ENCODE measurements at places on chromosomes 3 and 15. TPM values are rescaled to one million over a fixed set of nuclear protein-coding genes. Genes with fewer than 3 reads are reported as not detected.

Gene ARRDC4
- 16.2 TPM for total RNA-seq

Gene NPAP1
- total RNA-seq = 0.51 TPM

Gene ONECUT1
- total RNA-seq = 0.18 TPM

Gene CHRNB4
- total RNA-seq = 2.2 TPM

Gene CILP
- 0.95 TPM for total RNA-seq

Gene SLC15A2
- total RNA-seq = 5.4 TPM

Gene FBXW12
- 0.51 TPM for total RNA-seq

Gene CYP1A2
- total RNA-seq = 0.09 TPM

Gene NME9
- total RNA-seq = 1.1 TPM

Gene CFAP92
- total RNA-seq = 1.1 TPM

Gene LINS1
- total RNA-seq = 17.0 TPM

Gene DZIP1L
- 26.5 TPM for total RNA-seq

Gene CHRD
- 6.4 TPM for total RNA-seq

DNA sequence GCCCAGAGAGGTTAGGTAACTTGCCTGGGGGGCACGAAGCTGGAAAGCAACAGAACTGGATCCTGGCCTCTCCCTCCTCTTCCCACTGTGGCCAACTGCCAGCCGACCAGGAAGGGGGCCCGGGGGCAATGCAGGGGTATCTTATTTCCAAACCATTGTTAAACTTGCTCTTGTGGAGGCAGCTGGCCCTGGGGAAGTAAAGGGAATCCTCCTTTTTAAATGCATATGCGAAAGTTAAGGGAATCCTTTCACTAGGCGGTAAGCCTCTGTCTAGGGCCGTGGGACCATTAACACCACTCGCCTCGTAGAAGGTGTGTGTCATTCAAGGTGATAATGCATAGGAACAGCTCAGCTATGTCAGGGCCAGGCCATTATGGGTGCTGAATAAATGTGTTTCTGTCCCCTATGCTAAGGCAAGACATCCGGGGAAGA, 68.6 kb downstream of the ST6GAL1 start:
- peaks cover 5% of the 10 kb centered on the region for H3K36me3 ChIP-seq
- H3K27me3 ChIP-seq = no peaks in the 10 kb centered on the region
- no peak overlapping the region for H3K27ac ChIP-seq
- no peak overlapping the region for H3K4me3 ChIP-seq

DNA sequence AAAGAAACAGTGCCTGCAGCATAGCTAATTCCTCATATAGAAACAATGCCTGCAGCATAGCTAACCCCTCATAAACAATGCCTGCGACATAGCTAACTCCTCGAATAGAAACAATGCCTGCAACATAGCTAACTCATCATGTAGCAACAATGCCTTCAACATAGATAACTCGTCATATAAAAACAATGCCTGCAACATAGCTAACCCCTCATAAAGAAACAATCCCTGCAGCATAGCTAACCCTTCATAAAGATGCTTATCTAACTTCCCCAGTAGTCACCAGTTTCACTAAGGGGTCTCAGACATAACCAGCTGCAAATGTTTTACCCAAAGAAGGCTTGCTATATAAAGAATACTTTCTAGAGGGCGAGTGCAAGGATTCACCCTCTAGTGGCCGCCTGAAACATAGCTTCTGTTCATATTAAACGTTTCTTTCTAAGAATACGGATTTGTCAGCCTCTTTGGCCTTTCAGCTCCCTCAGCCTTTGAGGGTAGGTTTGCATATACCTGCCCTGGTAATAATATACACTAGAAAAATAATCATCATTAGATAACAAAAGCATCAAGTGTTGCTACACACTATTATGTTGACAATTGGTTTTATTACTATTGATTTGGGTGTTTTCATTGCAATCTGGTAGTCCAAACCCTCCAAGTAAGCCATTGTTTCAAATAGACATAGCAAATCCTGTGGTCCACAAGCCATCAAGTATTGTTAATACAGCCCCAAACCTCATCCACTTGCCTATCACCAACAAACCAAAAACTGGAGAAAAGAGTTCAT, 44.4 kb upstream of the FAN1 start:
- H3K4me3 ChIP-seq = no peak overlapping the region
- H3K27ac ChIP-seq = no peak overlapping the region
- H3K36me3 ChIP-seq = no peaks in the 10 kb centered on the region
- no peak for DNase-seq
- no peaks in the 10 kb centered on the region for H3K27me3 ChIP-seq

DNA sequence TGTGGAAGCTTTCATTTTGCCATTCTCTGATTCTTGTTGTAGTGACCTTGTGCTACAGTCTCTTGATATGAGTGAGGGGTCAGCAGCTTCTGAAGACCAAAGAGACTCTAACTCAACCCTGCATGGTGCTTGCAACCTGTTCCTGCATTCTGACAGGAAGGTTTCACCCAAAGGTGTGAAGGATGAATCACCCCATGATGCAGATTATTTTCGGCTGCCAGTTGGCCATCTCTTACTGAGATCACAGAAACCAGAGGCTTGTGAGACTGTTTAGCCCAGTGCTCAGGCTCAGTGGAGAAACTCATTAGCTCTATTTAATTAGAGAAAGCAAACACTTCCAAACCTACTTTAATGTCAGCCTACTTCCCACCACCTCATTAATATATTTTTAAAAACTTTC, 29.2 kb upstream of the TPRG1 start:
- no peak for DNase-seq
- no peak overlapping the region for H3K27ac ChIP-seq
- no peak overlapping the region for H3K4me3 ChIP-seq
- no peaks in the 10 kb centered on the region for H3K27me3 ChIP-seq

- no peaks in the 10 kb centered on the region for H3K36me3 ChIP-seq
- peaks cover 21% of the 10 kb centered on the region for H3K27me3 ChIP-seq
- H3K27ac ChIP-seq = no peak overlapping the region
- no peaks in the 10 kb centered on the region for H3K4me1 ChIP-seq
- no peak overlapping the region for H3K4me3 ChIP-seq
- DNase-seq = no peak
These were observed 98.9 kb downstream of the RPLP1 start for GRCh38 chr15:69551391-69552056.

- H3K4me3 ChIP-seq = no peak overlapping the region
- H3K27me3 ChIP-seq = no peaks in the 10 kb centered on the region
- H3K4me1 ChIP-seq = peaks cover 8% of the 10 kb centered on the region
- peaks cover 18% of the 10 kb centered on the region for H3K36me3 ChIP-seq
- H3K27ac ChIP-seq = no peak overlapping the region
These were observed 121.0 kb upstream of the CDIN1 start for GRCh38 chr15:36458411-36458810.

- H3K4me3 ChIP-seq = no peak overlapping the region
- peaks cover 2% of the 10 kb centered on the region for H3K4me1 ChIP-seq
- H3K36me3 ChIP-seq = no peaks in the 10 kb centered on the region
- peak; percentile 39 for DNase-seq
- no peak overlapping the region for H3K27ac ChIP-seq
- H3K27me3 ChIP-seq = no peaks in the 10 kb centered on the region
These were observed 196.6 kb downstream of the GAP43 start for GRCh38 chr3:115819785-115820384.

- no peak for DNase-seq
- no peak overlapping the region for H3K4me3 ChIP-seq
- no peaks in the 10 kb centered on the region for H3K36me3 ChIP-seq
- H3K4me1 ChIP-seq = peaks cover 4% of the 10 kb centered on the region
- H3K27ac ChIP-seq = no peak overlapping the region
- H3K27me3 ChIP-seq = peaks cover 22% of the 10 kb centered on the region
These were observed 515.3 kb upstream of the CFAP20DC start for GRCh38 chr3:59565125-59565524.

- H3K27ac ChIP-seq = no peak overlapping the region
- no peaks in the 10 kb centered on the region for H3K27me3 ChIP-seq
- H3K4me1 ChIP-seq = peaks cover 24% of the 10 kb centered on the region
- DNase-seq = no peak
- peaks cover 8% of the 10 kb centered on the region for H3K36me3 ChIP-seq
These were observed 1058.7 kb downstream of the FHIT start for GRCh38 chr3:60192297-60193114.

DNA sequence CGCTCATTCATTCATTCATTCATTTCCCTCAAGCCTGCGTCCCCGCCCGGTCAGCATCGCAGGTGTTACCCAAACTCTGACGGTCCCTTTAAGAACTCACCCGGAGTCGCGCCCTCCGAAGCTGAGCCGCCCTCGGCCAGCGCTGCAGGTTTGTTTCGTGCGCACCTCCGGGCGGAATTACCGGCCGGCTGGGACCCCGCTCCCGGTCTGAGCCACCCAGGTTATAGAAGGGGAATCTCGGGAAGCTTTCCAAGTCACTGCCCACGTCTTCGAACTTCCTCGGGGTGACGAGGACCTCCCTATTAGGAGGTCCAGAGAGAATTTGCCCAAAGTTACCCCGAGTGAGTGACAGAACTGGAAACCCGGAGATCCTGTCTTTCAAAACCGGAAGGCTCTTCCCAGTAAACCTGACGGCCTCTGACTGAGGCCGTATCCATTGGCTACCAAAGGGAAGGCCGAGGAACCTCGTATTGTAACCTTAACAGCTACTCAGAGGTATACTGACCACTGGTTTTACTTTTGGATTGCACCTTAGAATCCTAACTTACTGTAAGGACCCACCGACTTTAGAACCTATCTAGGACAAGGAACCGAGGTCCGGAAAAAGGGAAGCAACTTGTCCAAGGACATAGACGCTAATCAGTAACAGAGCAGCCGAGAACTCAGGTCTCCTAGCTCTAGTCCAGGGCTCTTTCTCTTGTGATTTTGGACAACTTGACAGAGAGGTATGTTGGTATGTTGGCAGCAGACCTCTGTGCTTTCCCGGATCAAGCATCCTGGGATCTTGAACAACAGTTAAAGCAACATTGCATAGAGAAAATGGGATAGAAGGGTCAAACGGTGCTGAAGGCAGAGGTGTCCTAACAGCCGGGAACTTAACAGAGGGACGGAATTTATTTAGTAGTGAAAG, 788 bp upstream of the DLG1 start:
- no peaks in the 10 kb centered on the region for H3K36me3 ChIP-seq
- H3K4me3 ChIP-seq = peak overlapping the region; percentile 80
- H3K27ac ChIP-seq = peak overlapping the region; percentile 97
- no peaks in the 10 kb centered on the region for H3K27me3 ChIP-seq
- peaks cover 18% of the 10 kb centered on the region for H3K4me1 ChIP-seq
- DNase-seq = peak; percentile 26

GRCh38 chr3:55119268-55119667, 191.4 kb upstream of the LRTM1 start:
- DNase-seq = no peak
- H3K4me1 ChIP-seq = peaks cover 4% of the 10 kb centered on the region
- no peaks in the 10 kb centered on the region for H3K27me3 ChIP-seq
- no peaks in the 10 kb centered on the region for H3K36me3 ChIP-seq
- H3K4me3 ChIP-seq = no peak overlapping the region

GRCh38 chr3:50519471-50520089, 16.1 kb upstream of the CACNA2D2 start:
- DNase-seq = peak; percentile 83
- H3K4me3 ChIP-seq = no peak overlapping the region
- no peak overlapping the region for H3K27ac ChIP-seq
- H3K27me3 ChIP-seq = peaks cover 32% of the 10 kb centered on the region
- H3K4me1 ChIP-seq = peaks cover 47% of the 10 kb centered on the region

DNA sequence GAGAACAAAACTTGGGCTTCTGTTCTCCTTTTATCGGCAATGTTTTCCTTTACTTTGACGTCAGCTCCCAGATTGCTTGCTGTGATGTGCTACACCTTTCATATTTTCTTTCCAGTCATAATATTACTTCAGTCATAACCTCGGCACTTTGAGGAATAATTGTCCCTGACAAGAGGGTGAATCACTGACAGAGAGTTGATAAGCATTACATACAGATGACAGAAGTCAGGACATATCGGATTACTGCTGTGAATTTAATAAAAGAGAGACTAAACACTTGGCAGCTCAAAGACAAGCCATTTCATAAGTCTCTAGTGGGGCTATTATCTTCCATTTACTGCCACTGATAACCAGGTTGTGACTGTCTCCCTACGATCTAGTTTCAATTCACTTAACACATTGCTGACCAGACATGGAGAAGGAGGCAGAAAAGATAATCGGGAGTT, 362.1 kb upstream of the ARRDC4 start:
- H3K4me1 ChIP-seq = peaks cover 12% of the 10 kb centered on the region
- H3K27me3 ChIP-seq = peaks cover 5% of the 10 kb centered on the region
- DNase-seq = no peak
- no peaks in the 10 kb centered on the region for H3K36me3 ChIP-seq
- H3K27ac ChIP-seq = no peak overlapping the region
- H3K4me3 ChIP-seq = no peak overlapping the region

GRCh38 chr15:73323374-73323955, 45.3 kb downstream of the HCN4 start:
- H3K36me3 ChIP-seq = no peaks in the 10 kb centered on the region
- DNase-seq = no peak
- H3K4me3 ChIP-seq = no peak overlapping the region
- H3K27me3 ChIP-seq = peaks cover 10% of the 10 kb centered on the region

GRCh38 chr15:25091421-25092158, 136.8 kb downstream of the SNRPN start:
- H3K36me3 ChIP-seq = peaks cover 65% of the 10 kb centered on the region
- no peaks in the 10 kb centered on the region for H3K4me1 ChIP-seq
- DNase-seq = no peak
- no peak overlapping the region for H3K27ac ChIP-seq
- no peak overlapping the region for H3K4me3 ChIP-seq

- no peak for DNase-seq
- no peak overlapping the region for H3K4me3 ChIP-seq
- peaks cover 9% of the 10 kb centered on the region for H3K4me1 ChIP-seq
- H3K27me3 ChIP-seq = no peaks in the 10 kb centered on the region
- H3K27ac ChIP-seq = peak overlapping the region; percentile 56
- peaks cover 25% of the 10 kb centered on the region for H3K36me3 ChIP-seq
These were observed 134.6 kb downstream of the LRRC28 start for GRCh38 chr15:99385865-99386264.

- DNase-seq = no peak
- no peaks in the 10 kb centered on the region for H3K4me1 ChIP-seq
- H3K36me3 ChIP-seq = no peaks in the 10 kb centered on the region
- no peak overlapping the region for H3K4me3 ChIP-seq
- H3K27me3 ChIP-seq = no peaks in the 10 kb centered on the region
These were observed 196.7 kb downstream of the ISL2 start for GRCh38 chr15:76533060-76533820.

GRCh38 chr3:54427941-54428871, 305.9 kb downstream of the CACNA2D3 start:
- H3K27ac ChIP-seq = no peak overlapping the region
- no peak overlapping the region for H3K4me3 ChIP-seq
- DNase-seq = peak; percentile 69
- H3K4me1 ChIP-seq = peaks cover 31% of the 10 kb centered on the region

GRCh38 chr3:97949743-97950142, 22.5 kb downstream of the RIOX2 start:
- no peaks in the 10 kb centered on the region for H3K4me1 ChIP-seq
- no peak overlapping the region for H3K4me3 ChIP-seq
- peaks cover 52% of the 10 kb centered on the region for H3K36me3 ChIP-seq
- no peak for DNase-seq

GRCh38 chr15:66937588-66937987, 127.8 kb upstream of the SMAD3 start:
- no peak overlapping the region for H3K27ac ChIP-seq
- H3K4me3 ChIP-seq = no peak overlapping the region
- H3K4me1 ChIP-seq = peaks cover 7% of the 10 kb centered on the region
- H3K36me3 ChIP-seq = peaks cover 4% of the 10 kb centered on the region
- DNase-seq = no peak
- H3K27me3 ChIP-seq = no peaks in the 10 kb centered on the region
